ENCODE measurements at places on chromosomes 3 and 15.

DNA sequence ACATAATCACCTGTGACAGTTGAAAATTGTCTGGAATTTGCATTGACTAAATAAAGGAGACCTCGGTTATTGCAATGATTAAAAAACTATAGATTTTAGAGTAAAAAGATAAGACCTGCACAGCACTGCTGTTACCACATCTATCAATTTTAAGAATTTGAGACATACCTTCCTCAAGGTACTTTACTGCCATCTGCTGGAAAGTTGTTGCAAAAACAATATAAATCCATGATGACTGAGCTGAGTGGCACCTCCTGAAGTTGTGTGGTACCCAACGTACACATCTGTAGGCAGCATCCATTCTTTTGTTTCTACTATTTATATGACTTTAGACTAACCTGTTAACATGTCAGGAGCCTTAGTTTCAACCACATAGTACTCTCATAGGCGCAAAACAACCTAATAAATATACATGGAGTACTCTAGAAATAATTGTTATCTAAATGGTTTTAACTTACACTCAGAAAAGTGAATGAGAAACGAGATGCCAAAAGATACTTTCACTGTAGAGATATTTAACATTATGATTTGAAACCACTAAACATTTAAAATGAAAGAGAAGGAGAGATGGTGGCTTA lies 106.7 kb downstream of the GHSR start:
- DNase-seq = peak; percentile 70

DNA sequence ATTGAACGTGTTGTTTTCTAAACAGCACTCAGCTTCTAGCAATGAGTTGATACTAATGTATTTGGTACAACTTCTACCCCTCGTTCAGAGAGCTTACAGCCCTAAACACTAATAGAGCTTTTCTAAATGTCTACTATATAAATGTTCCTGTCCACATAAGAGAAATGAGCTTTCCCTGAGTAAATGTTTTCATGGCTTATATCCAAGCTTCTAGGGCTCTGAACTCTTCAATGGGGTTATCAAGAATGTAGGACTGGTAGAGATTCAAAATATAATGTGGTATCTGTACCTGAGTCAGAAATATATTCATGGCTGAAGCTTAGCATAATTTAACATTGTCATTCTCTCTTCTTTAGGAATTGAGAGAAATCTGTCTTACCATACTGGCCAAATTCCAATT lies 73.4 kb downstream of the SERPINI1 start:
- no peak for DNase-seq

GRCh38 chr15:89364741-89365450 lies 30.3 kb upstream of the POLG start:
- DNase-seq = no peak

DNA sequence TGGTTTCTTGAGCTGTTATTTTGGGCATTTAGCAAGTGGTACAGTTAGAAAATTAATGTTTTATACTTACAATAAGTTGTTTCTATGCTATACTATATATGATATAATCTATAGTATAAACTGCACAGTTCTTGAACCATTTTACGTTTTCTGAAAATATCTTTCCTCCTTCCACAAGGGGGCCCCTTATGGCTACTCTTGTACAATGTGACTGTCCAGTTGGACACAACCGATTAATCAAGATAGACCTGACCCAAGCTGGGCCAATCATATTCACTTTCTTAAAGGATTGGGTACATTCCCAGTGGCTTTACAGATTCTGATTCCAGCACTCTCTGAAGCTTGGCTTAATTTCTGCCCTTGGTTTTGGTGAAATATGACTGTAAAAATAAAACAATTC lies 953.4 kb downstream of the AGBL1 start:
- no peak for DNase-seq

GRCh38 chr15:86663979-86664378 lies 584.3 kb downstream of the AGBL1 start:
- no peak for DNase-seq

DNA sequence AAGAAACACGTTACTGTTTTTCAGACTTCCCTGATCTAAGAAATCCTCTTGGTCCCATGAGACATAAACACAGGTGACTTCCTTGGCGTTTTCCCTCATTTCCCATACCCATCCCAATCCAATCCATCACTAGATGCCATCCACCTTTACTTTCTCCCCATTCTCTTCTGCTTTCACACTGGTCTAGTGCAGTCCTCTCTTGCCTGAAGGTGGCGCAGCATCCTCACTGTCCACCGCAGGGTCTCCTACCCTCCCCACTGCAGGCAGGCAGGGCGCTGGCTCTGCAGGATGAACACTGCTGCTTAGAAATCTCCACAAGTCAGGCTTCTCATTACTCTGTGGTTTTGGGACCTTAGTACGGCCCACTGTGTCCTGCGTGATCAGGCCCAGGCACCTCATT lies 58.2 kb downstream of the RAB7A start:
- DNase-seq = no peak

- peak; percentile 28 for DNase-seq
Measured at GRCh38 chr3:149128821-149129220, 617 bp upstream of the HPS3 start.

GRCh38 chr15:86647810-86648440 lies 568.3 kb downstream of the AGBL1 start:
- DNase-seq = no peak

GRCh38 chr3:148631124-148631903 lies 66.4 kb upstream of the AGTR1 start:
- DNase-seq = no peak

DNA sequence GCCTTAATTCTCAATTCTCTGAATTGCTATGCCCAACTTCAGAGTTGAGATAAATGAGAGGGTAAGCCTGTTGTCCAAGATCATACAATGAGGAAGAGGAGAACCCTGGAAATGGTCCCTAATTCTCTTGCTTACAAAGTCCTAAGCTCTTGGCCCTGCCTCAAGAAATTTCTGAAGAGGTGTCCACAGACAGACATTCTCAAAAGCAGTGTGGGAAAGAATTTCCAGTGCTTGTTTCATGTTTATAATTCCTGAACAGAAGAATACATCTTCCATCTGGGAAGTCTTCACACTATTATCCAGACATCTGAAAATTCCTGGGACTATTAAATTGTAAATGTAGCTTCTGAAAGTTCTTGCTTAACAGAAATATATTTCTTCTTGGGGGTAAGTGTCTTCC lies 166.8 kb upstream of the LRTM1 start:
- DNase-seq = no peak

DNA sequence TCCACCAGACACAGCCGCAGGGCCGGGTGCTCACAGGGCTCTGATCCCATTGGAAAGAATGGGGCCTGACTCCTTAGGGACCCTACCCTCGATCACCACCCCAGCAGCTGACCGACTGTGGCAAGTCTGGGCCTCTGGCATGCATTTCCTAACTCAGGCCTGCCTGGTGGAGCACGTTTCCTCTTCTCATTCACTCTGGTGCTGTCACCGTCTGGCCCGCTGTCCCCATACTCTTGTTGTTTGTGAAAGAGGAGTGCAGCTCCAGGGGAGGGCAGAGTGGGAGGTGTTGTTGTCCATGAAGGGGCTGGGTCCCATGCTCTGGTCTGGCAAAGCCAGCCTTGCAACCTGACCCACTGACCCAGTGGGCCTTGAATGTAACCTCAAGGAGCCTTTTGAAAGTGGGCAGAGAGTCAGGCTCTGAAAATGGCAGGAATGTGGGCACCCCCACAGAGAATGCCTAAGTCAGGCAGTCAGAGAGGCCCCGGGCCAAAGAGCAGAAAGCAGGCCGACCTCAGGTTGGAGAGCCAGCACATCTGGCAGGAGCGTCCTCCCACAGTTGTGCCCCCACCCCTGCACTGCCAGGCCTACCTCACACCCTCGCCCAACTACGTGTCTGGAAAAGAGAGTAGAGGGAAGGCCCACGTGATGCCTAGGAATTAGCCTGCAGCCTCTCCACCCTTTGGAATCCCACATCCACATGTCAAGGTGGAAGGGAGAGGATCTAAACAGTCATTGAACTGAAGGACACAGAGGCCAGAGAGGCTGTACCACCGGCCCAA lies 10.9 kb downstream of the SEMA7A start:
- peak; percentile 43 for DNase-seq

DNA sequence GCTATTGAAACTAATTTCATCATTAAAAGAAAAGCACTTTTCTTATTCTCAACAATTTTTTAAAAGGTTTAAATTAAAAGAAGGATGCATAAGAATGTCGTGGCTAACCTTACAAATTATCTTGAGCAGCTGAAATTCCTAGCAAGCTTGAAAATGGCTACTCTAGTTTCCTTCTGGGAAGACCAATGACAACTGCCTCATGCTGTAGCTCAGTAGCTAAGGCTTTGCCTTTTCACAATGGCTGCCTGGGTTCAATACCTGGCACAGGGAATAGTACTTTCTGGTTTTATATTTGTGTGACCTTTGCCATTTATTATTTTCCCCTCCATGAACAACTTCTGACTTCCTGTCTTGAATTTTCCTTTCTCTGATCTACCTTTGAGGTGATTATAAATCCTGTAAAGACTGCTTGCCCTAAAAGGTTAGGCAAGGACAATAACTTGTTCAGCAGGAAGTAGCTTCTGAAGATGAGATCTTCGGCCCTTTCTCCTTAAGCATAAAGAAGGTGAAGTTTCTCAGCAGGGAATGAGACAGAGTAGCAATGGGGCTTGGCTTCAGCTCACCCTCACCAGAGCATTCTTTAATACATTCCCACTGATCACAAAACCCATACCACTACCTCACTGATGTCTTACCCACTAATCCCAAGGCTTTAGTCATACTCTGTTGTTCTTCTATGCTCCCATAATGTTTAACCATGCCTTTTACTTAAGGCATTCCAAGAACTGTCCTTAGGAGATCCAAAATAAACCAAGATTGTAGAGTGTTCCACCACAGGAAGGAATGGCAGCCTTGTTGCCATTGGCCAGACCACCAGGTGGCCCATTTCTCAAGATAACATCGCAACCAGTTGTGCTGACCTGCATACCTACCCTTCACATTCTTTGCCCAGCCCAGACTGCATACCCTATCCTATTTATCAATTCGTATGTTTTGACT lies 276.8 kb downstream of the ULK4 start:
- no peak for DNase-seq
